ENCODE measurements at places on chromosomes 7 and 10.

DNA sequence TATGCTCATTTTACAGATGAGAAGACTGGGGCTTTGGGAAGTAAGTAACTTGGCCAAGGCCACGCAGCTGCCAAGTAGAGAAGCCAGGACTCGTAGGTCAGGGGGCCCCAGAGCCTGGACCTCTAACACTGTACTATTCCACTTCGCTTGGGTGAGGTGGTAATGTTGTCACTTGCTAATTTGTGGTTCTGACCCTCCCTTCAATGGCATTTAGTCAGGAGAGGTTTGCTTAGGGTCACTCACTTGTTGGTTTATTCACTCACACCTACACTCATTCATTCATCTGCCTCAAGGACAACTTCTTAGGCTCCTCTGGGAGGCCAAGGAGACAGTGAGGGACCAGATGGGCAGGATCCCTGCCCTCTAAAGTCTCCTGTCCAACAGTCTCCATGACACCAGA, 21.3 kb downstream of the BTBD16 start:
- DNase-seq, result no peak

GRCh38 chr10:106636766-106637491, 527.6 kb downstream of the SORCS1 start:
- no peak for DNase-seq

DNA sequence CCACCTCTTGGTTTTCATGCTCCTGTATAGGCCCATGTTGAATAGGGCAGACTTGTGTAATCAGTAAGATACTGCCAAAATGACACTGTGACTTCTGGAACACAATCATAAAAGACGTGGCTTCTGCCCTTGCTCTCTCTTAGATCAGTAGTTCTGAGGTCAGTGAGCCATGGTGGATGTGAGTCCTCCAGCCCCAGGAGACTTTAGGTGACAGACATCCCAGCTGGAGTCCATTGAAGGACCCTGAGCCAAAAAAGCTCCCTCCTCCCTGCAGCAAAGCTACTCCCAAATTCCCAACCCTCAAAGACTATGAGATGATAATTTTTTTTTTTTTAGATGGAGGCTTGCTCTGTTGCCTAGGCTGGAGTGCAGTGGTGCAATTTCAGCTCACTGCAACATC, 3.2 kb upstream of the RADIL start:
- DNase-seq, result no peak

- DNase-seq, result no peak
Observed at GRCh38 chr7:116501425-116502167, 2.1 kb downstream of the CAV2 start.

DNA sequence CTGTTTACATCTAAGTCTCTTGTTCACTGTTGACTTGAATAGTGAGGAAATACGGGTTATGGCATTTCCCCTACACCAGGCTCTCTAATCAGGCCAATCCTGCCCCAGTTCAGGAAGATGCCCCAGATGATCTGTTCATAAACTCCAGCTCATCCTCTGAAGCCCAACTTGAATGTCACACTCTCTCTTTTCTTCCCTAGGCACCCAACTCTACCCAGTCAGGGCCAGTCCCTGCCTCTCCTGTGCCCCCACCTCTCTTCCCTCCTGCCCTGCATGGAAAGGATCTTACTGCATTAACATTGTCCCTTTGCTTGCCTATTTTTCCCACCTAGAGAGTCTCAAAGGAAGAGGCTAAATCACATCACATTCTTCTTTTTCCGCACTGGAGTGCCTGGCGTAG, 10.6 kb upstream of the TRPV6 start:
- DNase-seq, result no peak

DNA sequence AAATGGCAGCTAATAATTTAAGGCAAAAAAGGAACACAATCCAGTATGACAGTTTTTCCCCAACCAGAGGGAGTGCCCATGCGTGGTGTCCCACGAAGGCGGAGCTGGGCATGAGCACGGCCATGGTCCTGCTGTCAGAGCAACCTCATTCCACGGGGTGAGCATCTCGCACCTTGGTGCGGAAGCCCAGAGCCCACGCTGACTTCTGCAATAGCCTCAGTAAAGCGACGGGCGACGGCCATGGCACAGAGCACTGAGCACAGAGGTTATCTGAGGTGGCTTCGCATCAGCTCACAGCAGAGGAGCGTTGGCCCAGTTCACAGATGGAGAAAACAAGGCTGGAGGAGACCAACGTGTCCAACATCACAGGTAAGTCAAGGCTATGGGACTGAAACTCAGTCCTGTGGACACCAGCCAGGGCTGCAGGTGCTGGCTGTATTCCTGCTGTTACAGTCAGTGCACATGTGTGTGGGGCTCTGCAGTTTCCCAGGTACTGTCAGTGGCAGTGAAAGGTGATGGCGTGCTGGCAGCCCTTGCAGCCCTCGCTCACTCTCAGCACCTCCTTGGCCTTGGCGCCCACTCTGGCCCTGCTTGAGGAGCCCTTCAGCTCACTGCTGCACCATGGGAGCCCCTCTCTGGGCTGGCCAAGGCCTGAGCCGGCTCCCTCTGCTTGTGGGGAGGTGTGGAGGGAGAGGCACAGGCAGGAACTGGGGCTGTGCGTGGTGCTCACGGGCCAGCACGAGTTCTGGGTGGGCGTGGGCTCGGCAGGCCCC, 525.6 kb downstream of the PTPRN2 start:
- DNase-seq, result no peak

DNA sequence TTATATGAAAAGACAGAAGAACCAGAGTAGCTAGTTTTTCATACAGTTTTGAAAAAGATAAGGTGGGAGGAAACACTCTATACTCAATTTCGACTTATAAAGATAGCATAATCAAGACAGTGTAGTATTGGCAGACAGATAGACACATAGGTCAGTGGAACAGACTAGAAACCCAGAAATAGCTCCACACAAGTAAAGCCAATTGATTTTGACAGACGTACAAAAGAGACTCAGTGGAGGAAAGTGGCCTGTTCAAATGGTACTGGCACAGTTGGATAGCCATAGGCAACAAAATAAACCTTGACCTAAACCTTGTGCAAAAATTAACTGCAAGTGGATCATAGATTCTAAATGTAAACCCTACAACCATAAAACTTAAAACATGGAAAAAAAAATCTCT, 46.8 kb downstream of the MAPK8 start:
- no peak for DNase-seq

GRCh38 chr10:132833421-132834111, 47.6 kb upstream of the NKX6-2 start:
- DNase-seq, result no peak

- DNase-seq, result no peak
Observed at GRCh38 chr7:16889851-16890415, 8.2 kb upstream of the AGR3 start.

DNA sequence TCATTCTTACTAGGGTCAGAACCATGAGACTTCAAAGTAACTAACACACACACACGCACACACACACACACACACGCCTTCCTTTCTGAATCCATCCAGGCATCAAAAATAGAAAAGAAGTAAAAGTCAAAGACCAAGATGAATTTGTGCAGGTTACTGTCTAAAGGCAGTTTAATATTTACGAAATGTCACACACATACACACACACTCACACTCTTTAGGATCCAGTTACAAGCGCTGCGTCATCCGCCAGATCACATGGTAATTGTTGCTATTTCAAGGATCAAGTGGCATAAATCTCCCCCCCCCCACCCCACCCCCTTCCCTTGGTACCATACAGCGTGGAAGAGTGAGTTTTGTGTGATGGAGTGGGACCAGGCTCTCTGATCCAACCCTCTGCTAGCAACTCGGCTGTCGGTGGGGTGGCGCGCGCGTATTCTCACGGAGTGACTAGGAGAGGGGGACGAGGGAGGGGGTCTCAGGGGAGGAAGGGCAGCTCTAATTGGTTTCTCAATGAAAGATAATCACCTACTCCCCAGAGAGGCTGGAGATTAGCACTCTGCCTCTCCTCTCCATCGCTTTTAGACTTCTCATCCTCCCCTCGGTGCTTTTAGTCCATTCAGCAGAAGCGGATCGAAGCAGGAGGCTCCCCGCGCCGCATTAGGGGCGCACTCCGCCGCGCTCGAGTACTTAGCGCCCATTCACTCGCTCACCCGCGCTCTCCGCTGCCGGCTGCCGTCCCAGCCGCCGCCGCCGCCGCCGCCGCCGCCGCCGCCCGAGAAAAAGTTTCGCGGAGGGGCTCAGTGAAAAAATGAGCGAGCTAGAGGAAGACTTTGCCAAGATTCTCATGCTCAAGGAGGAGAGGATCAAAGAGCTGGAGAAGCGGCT, 83.5 kb upstream of the PRKG1 start:
- no peak for DNase-seq

GRCh38 chr10:102657451-102657850, 13.2 kb downstream of the TRIM8 start:
- DNase-seq, result no peak

DNA sequence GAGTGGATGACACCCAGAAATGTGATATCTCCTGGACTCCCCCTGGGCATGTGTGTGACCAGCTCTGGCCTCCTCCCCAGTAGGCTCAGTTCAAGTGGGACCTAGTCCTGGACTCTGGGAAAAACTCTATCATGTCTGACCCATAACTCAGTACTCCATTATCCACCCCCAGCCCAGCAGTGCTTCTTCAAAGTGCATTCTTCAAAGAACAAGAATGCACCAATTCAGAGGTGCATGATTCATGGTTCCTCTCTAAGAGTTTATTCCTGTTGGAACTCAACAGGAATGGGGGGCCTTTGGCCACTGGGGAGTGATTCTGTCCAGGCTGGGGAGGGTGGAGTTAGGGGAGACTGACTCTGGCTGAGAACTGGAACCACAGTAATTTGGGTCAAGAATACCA, 173.6 kb upstream of the CXCL12 start:
- no peak for DNase-seq

GRCh38 chr7:73976761-73977618, 51.0 kb upstream of the ELN start:
- DNase-seq, result no peak
